ENCODE measurements at places on chromosomes 12 and 14.

GRCh38 chr12:21852251-21852650 is 77.7 kb upstream of the KCNJ8 start:
- DNase-seq = no peak

DNA sequence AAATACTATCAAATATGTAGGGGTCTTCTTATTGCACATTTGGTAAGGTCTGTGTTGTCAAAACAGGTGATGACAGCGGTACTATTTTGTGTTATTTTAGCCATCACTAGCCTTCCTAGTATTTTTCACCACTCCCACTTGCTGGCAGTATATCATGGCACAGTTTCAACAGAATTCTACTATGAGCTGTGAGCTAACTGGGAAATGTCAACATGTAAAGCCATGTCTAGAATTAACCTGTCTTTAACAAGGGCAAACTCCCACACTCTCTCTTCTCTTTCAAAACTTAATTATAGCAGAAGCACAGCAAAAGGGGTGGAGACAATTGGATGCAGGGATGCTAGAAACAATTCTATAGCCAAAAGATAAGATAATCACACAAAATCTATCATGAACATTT is 253.4 kb downstream of the PAX9 start:
- DNase-seq = no peak

GRCh38 chr12:67441736-67442346 is 172.7 kb downstream of the CAND1 start:
- DNase-seq = peak; percentile 69

GRCh38 chr14:95445161-95445560 is 71.3 kb downstream of the SYNE3 start:
- no peak for DNase-seq

GRCh38 chr14:79225815-79226214 is 985.5 kb downstream of the DIO2 start:
- DNase-seq = no peak

GRCh38 chr12:132729541-132730320 is 19.1 kb downstream of the PGAM5 start:
- no peak for DNase-seq
